Transverse colon (tissue), 4 donors: ENCODE measurements at places on chromosomes 5 and 9. TPM values are rescaled to one million over a fixed set of nuclear protein-coding genes. Genes with fewer than 3 reads are reported as not detected.

DNA sequence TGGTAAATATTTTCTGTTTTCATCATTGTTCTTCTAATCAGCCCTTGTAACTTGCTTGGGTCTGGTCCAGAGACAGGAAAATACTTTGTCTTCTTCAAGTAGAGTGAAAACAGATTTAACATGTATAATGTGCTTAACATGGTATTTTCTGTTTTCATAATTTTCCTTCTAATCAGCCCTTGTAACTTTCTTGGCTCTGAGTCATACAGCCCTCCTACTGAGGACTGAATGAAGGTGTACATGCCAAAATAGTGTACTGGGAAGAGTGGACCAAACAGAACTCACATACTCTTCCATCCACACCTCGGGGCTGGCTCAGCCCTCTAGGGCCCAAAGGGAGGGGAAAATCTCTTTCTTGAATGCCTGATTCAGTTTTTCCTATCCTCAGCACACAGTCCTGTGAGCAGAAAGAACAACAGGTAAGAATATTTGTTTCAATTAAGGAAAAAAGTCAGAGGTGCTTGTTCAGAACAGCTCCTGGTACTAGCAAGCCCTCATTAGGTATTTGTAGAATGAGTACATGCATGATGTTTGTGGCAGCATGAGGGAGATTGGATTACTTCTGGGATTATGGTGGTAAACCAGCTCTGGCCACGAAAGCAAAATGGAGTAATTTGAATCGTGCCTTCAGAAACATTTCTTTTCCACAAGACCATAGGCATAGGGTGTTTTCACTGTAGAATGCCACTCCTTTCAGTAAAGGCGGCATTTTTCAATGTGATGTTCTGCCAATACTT is 24.2 kb upstream of the MACIR start:
- no peak for DNase-seq

DNA sequence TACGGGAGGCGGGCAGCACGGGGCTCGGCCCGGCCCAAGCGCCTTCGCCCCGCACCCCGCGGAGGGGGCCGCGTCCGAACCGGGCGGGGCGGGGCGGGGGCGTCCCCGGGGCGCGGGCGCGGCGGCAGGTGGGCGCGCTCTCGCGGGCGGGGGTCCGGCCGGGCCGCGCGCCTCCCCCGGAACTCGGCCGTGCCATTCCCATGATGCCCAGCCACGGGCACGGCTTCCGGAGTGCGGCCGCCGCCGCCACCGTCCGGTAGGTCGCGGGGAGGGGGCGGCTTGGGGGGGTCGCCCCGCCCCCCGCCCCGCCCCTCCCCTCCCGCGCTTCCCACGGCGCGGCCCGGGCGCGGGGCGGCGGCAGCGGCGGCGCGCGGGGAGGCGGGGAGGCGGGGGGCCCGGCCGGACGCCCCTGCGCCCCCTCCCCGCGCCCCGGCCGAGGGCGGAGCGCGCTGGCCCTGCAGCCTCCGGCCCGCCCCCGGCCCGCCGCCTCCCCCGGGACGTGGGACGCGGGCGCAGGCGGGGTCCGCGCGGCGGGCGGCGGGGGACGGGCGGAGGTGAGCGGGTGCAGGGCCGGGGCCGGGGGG is at the start of gene PPP1R26:
Gene PPP1R26, plus strand, starts transcription at position 314 of the 584 bp plus-strand sequence. CDS start 4,729 bp downstream, outside the sequence.
- DNase-seq, result peak; percentile 42

Gene FBP1
- 46.2 TPM for total RNA-seq

- no peak for DNase-seq
Measured at GRCh38 chr9:859251-859650, 17.8 kb downstream of the DMRT1 start.

DNA sequence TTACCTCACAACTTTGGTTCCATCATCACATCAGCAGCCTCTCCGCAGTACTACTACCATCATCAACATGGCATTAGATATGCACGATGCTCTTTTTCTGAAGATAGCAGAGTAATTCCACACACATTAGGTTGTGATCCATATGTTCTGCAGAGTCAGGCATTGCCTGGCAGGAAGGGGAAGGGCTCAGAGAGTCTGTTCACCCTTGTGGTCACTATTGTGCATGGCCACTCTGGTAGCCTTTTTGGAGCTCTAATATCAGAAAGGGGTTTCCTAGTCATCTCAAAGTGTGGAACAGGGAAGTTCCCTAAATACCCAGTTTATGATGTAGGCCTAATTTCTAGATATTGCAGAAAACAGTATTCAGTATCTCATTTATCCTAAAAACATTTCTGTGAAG is 373.6 kb downstream of the BNC2 start:
- DNase-seq, result no peak

Gene MLANA
- not detected for total RNA-seq

DNA sequence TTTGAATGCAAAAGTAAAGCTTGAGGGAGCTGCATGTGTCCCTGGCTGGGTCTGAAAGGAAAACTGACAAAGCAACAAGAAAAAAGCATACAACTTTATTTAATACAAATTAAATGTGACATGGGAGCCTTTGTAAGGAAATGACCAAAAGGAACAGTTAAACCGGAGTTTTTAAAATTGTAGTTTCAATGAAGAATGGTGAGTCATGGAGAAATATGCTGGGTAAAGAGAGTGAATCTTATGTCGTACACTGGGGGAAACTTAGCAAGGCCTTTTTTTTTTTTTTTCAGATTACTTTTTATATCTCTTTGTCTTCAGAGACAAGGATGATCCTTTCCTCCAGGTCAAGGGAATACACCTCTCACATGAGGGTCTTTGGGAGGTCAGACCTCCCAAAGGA is 50.1 kb upstream of the FBXL17 start:
- no peak for DNase-seq

- no peak for DNase-seq
Measured at GRCh38 chr5:105803431-105803830, 1867.3 kb downstream of the EFNA5 start.

DNA sequence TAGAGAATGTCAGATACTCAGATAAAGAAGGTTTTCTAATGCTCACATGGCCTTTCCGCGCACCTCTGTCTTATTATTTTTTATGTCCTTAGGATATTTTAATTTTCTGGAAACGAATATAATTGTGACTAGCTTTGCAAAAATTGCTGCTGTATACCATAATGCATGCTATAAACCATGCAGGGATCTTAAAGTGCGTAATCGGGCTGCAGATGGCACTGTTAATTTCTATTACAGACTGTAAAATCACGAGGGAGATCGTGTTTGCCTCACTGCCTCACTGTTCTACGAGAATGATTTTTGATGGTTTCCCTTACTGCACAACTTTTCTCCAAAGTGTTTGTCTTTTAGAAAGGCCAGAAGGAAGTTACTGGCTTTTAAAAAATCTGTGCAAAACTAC is 356.1 kb downstream of the TUSC1 start:
- no peak for DNase-seq

GRCh38 chr5:80871541-80871961 is 88.6 kb upstream of the RASGRF2 start:
- no peak for DNase-seq

GRCh38 chr9:21465859-21466518 is 16.1 kb downstream of the IFNE start:
- DNase-seq, result no peak

DNA sequence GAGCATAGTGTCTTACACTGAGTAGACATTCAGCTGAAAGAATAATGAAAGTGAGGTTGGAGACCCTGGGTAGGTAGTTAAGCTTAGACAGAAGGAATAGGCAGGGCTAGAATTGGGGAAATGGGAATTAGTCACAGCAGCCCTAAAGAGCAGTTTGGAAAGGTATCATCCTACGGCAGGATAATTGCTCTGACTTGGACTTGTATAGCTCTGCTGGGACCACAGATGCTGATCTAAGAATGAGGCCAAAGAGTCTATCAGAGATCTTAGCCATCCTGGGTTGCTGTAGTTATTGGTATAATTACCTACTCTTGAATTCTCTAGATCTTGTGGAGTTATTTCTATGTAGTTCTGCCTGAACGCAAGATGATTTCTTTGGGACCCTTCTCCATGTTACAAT is 288.0 kb downstream of the ASTN2 start:
- DNase-seq, result no peak

Gene SLC34A1
- total RNA-seq, result not detected

DNA sequence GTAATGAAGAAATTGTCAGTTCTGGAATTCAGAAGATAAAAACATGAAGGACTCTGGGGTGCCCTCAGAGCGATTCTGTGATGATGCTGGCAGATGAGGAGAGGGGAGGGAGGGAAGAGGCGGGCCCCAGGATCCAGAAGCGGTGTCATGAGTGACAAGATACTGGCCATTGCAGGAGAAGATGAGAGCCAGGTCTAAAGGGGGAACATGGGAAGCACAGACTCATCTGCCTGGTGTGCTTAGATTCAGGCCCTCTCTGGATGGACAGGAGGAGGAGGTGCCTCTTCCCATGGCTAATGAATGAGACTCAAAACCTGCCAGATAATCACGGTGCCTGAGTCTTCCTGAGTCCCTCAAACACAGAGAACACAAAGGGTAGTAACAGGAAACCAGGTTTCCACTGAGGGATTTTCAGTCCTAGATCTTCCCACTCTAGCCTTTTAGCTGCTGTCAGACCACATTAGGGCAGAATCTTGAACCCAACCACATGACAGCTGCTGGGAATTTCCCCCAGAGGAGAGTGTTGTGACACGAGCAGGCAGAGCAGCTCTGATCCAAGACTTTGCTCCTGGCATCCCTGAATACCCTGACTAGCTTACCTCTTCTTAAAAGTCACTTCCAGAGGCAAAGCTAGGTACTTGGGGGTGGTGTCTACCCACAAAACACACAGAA is 28.2 kb upstream of the HSPA9 start:
- no peak for DNase-seq

Gene LCN10
- 2.5 TPM for total RNA-seq

GRCh38 chr9:134945509-134946275 is 28.0 kb upstream of the FCN1 start:
- no peak for DNase-seq

DNA sequence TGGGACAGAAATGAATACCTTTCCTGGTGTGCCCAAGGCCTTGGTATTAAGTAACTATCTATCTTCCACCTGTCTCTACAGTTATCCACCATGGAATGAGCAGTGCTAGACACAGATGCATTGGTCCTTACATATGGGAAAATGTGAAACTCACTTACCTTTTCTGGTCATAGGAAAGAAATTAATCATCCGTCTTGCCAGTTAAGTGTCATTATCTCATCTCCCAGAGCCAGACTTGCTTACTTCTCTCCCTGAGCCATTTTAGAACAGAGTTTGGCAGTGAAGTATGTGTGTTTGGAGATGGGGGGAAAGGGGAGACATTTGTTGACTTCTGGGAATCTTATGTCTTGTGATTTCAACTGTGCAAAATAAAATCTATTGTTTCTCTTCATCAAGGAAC is 1211.0 kb upstream of the CDH6 start:
- DNase-seq, result no peak

DNA sequence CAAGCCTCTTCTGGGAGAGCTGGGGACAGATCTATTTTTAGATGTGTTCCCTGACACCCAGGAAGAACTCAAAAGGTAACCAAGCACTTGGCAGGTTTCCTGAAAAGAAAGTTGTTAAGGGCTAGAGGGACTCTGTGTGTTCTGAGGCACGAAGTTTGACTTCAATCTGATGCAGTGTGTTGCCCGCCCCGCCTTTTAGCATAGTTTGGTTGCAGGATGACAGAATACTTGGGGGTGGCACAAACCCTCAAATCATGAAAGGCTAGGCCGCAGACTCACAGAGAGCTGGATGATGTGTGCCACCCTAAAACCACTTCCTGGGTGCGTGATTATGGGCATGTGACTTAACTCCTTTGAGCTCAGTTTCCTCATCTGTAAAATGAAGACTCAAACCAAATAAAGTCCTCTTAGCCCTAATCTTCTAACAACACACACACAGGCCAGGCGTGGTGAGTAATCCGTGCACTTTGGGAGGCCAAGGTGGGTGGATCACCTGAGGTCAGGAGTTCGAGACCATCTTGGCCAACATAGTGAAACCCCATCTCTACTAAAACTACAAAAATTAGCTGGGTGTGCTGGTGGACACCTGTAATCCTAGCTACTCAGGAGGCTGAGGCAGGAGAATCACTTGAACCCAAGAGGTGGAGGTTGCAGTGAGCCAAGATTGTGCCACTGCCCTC is 12.8 kb upstream of the NDFIP1 start:
- DNase-seq, result peak; percentile 14

GRCh38 chr9:6711403-6711802 is 46.4 kb upstream of the KDM4C start:
- DNase-seq, result no peak

- no peak for DNase-seq
Measured at GRCh38 chr9:32331240-32331639, 53.2 kb upstream of the ACO1 start.

Gene FOXD4L3
- total RNA-seq, result not detected

DNA sequence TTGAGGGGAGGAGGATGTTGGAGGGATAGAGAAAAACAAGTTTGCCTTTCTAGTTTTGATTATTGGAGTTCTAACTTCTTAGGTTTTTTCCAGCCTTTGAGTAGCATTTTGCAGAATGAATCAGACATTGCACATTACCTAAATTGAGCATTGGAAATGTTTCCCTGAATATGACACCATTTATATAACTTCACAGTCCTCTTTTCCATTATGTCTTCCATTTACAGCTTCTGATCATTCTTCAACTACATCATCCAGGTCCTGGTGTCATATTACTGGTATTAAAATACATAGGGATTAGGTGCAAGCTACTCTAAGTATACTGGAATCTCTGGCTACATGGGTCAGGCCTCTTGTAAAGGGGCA is 286.1 kb downstream of the ARHGAP26 start:
- no peak for DNase-seq

GRCh38 chr5:146334074-146334533 is 4.5 kb upstream of the POU4F3 start:
- DNase-seq, result no peak

DNA sequence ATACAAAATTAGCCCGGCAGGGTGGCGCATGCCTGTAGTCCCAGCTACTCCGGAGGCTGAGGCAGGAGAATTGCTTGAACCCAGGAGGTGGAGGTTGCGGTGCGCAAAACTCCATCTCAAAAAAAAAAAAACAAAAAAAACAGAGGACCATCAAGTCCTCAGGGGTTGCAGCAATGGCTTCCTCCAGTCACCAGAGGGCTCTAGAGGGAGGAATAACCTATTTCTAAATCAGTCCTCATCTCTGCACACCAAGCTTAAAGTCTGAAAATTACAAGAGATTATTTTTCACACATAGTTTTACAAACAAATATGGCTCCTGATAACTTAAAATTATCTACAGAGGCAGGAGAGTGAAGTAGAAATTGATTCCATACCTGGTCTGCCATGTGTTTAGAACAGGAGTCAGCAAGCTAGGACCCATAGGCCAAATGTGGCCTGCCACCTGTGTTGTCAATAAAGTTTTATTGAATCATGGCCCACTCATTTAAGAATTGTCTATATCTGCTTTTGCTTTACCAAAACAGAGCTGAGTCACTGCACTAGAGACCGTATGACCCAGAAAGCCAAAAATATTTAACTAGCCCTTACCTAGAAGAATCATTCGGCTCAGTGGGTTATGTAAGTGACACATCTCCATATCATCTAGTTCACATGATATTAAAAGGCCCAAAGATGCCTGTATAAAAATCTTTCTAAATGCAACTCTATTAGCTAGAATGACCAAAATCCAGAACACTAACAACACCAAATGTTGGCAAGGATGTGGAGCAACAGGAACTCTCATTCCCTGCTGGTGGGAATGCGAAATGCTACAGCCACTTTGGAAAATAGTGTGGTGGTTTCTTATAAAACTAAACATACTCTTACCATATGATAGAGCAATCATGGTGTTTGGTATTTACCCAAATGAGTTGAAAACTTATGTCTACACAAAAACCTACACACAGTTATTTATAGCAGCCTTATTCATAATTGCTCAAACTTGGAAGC is 207.7 kb downstream of the FRMD3 start:
- no peak for DNase-seq

Gene ARL10
- total RNA-seq, result 1.9 TPM

Gene C9orf50
- not detected for total RNA-seq

- DNase-seq, result no peak
Measured at GRCh38 chr5:150603491-150603890, 37.0 kb upstream of the SYNPO start.

Gene ZFP37
- total RNA-seq, result 0.80 TPM

Gene KIF20A
- total RNA-seq, result 5.0 TPM
